Uterus (tissue), 4 donors: ENCODE measurements at places on chromosomes 5 and 9. TPM values are rescaled to one million over a fixed set of nuclear protein-coding genes. Genes with fewer than 3 reads are reported as not detected.

SARDH gene
- total RNA-seq: 14.1 TPM

LCN15 gene
- total RNA-seq: not detected

GRCh38 chr9:119349351-119349825 is 19.8 kb downstream of the BRINP1 start:
- no peak for DNase-seq

DNA sequence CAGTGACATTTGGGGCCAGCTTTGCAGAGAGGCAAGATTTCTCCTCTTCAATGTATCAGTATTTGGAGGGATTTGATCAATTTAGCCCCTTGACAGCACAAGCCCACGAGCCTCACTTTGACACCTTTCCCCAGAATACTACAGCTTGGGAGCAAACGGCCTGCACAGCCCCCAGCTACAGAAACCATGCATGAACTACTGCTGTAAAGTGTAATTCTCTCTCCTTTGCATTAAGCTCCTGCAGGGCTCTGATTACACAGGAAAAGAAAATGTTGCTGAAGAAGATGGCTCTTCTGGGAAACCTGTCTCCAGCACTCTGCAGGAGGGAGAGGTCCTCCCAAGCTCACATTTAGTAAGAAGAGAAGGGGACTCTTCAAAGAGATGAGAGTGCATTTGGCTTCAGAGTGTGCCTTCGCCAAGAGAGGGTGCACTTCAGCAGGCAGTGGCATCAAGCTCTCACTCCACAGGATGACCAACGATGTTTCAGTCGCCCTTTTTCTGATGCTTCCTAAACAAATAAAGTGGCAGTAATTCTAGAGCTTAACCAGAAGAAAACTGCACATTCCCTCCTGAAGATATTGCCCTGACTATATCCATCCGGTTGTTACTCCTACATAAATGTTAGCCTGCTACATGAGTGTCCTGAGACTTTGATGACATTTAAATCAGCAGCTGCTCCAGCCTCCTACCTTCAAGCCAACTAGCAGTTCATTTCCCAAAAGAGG is 272.2 kb downstream of the AUH start:
- no peak for DNase-seq

FCN1 gene
- 13.8 TPM for total RNA-seq

FOXD4L3 gene
- not detected for total RNA-seq

- no peak for DNase-seq
Measured at GRCh38 chr5:116502138-116502537, 72.5 kb downstream of the SEMA6A start.

GRCh38 chr9:27468462-27469110 is 55.5 kb upstream of the IFNK start:
- no peak for DNase-seq

GRCh38 chr5:92769978-92770377 is 811.0 kb downstream of the NR2F1-AS1 start:
- DNase-seq: no peak

DNA sequence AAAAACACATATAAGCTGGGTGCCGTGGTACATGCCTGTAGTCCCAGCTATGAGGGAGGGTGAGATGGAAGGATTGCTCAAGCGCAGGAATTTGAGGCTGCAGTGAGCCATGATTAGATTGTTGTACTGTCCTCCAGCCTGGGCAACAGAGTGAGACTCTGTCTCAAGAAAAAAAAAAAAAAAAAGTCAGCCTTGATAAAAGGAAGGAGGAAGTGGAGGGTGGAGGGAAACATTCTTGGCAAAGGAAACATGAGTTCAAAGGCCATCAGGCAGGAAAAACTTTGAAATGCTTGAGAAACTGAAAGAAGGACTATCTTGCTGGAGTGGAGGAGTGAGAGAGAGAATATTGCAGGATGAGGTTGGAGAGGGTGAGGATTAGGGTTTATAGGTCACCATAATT is 18.3 kb upstream of the ANKHD1 start:
- no peak for DNase-seq

DNA sequence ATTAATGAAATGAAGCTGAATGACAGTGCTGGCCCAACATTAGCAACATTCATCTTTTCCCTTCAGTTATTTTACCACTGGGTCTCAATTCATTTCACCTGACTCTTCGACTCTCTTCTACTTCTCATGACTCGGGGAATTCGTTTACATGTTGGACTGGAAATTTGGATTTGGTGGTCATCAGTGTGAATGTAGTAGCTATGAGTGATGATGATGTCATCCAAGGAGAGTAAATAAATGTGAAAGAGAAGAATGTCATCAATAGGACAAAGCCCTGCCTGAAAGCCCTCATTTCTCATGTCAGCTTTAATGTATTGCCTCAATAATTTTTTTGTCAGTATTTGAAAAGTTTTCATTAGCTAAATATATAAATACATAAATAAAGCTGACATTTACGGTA is 21.9 kb upstream of the CFAP95 start:
- no peak for DNase-seq

BHMT2 gene
- 16.4 TPM for total RNA-seq

GRCh38 chr9:14311956-14312685 is 1.8 kb downstream of the NFIB start:
- DNase-seq: no peak

DNA sequence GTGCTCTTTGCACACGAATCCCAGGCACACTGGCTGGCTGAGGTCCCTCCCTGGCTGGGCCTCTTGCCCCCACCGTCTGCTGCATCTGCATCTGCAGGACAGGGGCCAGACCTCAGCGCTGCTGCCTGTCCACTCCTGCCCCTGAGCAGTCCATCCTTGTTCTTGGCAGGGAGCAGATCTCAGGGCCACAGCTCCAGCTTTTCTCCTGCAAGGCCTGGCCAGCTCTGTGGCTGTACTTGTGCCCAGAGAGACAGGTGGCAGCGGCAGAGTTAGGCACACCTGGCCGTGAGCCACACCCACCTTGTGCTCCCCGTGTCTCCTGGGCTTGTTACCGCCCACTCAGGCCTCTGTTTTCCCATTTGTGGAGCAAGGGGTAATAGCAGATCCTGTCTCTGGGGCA is 13.9 kb downstream of the NEK6 start:
- no peak for DNase-seq

IFNA13 gene
- total RNA-seq: not detected

- DNase-seq: no peak
Measured at GRCh38 chr9:71896761-71897160, 14.2 kb downstream of the ABHD17B start.

GRCh38 chr5:115607935-115608334 is 5.7 kb upstream of the TICAM2 start:
- no peak for DNase-seq

GRCh38 chr9:130873966-130874365 is 22.6 kb downstream of the QRFP start:
- no peak for DNase-seq

DNA sequence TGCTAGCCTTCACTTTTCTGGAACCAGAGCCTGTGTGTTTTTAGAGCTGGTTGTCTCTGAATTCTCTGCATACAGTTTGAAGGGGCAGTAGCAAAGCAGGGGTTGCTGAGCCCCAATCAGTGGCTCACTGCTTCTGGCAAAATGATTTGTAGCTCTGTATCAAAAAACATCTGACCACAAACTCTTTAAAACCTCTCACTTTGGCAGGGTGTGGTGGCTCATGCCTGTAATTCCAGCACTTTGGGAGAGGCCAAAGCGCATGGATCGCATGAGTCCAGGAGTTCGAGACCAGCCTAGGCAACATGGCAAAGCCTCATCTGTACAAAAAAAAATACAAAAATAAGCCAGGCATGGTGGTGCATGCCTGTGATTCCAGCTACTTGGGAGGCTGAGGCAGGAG is 28.3 kb upstream of the APC start:
- DNase-seq: no peak
